ENCODE measurements at places on chromosomes 3 and 15.
A peak's percentile ranks its signal among the peaks of the same experiment; 100 is the strongest.

DNA sequence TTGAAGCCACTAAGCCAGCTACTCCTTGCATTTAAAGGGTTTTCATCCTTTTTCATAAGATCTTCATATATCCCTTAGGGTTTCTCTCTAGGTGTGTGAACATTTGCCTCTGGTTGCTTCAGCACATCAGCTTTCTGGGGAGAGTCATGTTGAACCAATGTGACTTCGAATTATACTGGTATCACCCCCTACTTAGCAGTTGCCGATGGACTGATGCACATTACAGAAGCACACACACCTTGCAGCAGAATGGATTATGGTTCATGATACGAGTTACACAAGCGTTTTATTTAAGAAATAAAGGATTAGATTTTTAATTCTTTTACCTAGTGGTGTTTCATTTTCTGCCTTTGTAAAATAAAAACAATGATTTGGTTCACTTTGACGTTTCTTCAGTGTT, 39.6 kb downstream of the FBXO22 start:
- no peak for DNase-seq

- peak; percentile 64 for DNase-seq
Measured at GRCh38 chr3:123586131-123586530, 1.3 kb upstream of the HACD2 start.

- DNase-seq: peak; percentile 2
Measured at GRCh38 chr15:80404057-80404760, at the start of gene ARNT2. TSS of gene ARNT2 (plus strand) at chr15:80404382. CDS start at chr15:80404516, 134 bp downstream.

- DNase-seq: no peak
Measured at GRCh38 chr15:51935466-51936104, 36.0 kb downstream of the LEO1 start.

DNA sequence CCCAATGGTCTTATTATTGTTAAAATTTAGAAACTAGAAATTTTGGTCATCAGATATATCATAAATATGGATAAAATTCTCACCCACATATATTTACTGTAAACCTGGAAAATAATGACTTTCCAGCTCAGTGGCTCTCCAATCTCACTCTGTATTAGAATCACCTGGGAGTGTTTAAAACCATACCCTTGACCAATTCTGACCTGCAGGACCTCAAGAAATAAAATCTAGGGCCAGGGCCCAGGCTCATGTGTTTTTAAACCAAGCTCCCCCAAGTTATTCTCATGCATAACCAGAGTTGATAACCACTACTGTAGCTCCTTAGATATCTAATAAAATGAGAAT, 372.1 kb downstream of the SHQ1 start:
- DNase-seq: no peak

All from stimulated activated CD4-positive, alpha-beta T cell treated with anti-CD3 and anti-CD28 coated beads, Interleukin-15, amount 100 ng/mL, for 24 hours (primary cell).